ENCODE measurements at places on chromosomes 2 and 18.

GRCh38 chr2:102064679-102065674 is 73.2 kb downstream of the IL1R2 start:
- DNase-seq: no peak

- DNase-seq: no peak
Observed at GRCh38 chr2:191151331-191151730, 537 bp upstream of the STAT4 start.

GRCh38 chr2:159208438-159208837 is 78.1 kb downstream of the WDSUB1 start:
- DNase-seq: no peak

DNA sequence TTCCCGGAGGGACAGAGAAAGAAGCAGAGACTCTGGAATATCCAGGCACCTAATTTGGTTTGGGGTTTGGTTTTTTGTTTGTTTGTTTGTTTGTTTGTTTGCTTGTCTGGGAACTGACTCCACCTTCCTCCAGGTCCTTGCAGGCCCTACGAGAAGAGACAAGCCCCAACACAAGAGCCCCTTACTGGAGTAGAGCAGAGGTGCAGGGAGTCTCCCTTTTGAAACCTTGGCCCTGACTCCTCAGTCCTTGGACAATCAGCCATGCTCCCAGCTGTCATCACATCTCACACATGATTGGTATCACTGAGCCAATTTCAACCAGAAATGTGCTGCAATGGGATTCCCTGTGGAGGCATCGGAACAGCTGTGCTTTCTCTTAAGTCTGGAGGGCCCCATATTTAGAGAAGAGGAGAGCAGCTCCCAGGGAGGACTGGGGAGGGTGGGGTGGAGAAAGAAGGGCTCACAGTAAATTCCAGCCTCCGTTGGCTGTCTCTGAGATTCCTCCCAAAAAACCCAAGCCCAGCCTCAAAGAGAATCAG is 279.9 kb upstream of the NCKAP5 start:
- DNase-seq: no peak

GRCh38 chr2:64203131-64203857 is 59.1 kb upstream of the PELI1 start:
- no peak for DNase-seq

DNA sequence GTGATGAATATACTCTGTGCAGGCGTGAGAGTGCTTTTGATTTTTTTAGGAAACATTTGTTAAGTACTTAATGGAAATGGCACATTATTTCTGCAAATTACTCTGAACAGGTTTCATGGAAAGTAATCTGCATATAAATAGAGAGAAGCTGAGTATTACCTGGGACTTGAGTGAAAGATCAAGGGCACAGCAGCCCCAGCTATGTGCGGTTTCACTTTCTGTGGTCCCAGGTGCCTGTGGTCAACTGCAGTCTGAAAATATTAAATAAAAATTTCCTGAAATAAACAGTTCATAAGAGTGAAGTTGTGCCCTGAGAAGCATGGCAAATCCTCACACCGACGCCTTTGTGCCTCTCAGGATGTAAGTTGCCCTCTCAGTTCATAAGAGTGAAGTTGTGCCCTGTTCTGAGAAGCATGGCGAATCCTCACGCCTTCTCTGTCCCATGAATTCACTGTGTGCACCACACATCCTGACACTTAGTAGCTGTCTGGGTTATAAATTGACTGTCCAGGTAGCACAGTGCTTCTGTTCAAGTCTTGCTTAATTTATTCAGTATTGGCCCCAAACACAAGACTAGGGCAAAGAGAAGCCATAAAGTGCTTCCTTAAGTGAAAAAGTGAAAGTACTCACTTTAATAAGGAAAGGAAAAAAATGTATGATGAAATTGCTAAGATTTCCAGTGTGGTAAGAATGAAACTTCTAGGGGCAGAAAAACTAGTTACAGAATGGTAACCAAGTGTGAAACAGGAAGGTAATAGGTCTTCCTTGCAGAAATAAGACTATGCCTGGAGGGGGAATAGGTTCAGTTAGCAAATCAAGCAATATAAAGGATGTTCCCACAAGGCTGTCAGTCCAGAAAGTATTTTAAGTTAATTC is 4.3 kb upstream of the SNTG2 start:
- no peak for DNase-seq

DNA sequence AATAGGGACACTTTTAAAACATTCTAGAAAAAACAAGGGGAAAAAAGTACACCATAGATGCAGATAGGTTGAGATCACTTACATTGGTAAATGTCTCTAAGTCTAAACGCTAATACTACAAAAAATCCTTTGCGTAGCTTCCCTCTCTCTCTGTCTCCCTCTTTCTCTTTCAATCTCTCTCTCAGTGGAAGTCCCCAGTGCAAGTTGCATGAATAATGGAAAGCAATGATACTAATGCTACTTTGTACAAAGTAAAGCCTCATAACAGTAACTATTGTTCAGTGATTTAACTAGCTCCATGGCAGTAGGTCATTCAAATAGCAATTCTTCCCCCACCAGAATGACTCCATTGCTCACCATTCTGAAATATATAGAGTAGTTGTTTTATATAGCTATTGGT is 12.8 kb downstream of the MEIS1 start:
- DNase-seq: no peak

- DNase-seq: no peak
Observed at GRCh38 chr2:221655300-221655699, 83.2 kb upstream of the EPHA4 start.

GRCh38 chr2:27627963-27628766 is 647 bp downstream of the CCDC121 start:
- DNase-seq: peak; percentile 92

GRCh38 chr2:159890551-159891266 is 92.7 kb upstream of the CD302 start:
- DNase-seq: no peak

DNA sequence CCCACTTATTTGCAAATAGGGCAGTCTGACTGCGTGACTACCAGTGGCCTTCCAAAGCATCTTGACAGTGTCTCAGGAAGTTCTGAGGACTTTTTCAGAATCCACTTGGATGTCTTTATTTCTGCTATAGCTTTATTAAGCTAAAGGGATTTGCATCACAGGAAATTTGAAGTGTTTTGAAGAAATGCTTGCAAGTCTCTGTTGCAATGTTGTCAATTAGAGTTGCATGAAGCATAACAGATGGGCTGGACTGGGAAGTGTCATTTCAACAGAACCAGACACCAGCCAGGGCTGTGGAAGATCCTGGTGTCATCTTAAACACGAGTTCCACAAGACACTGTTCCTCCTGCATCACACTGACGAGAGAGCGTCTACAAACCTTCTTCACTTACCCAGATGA is 224.5 kb downstream of the EN1 start:
- no peak for DNase-seq

DNA sequence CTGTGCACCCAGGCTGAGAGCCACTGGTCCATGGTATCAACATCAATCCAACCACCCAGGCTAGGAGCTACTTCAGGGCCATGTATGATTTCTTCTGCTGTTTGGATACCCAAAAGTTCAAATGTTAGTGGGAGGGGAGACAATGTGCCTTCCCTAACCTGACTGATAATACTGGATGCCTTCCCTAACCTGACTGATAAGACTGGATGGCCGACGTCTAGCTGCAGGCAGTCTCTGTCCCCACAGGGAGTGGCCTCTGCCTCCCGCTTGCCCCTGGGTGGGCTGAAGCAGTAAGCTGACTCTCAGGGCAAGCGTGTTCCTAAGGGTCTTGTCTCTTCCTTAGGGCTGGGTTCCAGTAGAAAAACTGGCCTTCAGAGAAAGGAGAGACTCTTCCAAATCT is 65.8 kb downstream of the ZAP70 start:
- no peak for DNase-seq
